ENCODE measurements at places on chromosomes 2 and 18.

- DNase-seq = no peak
Measured at GRCh38 chr2:96538487-96539214, 2.1 kb downstream of the ARID5A start.

DNA sequence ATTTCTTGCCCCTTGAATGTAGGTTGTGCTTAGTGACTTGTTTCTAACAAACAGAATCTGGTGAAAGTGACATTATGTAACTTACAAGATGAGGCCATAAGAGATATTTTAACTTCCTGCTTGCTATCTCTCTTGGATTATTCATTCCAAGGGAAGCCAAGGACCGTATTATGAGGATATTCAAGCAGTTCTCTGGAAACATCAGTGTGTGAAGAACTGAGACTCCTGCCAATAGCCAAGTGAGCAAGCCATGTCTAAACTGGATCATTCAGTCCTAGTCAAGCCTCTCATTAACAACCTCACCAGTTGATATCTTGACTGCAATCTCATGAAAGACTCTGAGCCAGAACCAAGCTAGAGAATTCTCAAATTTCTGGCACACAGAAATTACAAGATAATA, 765.1 kb upstream of the SLC8A1 start:
- no peak for DNase-seq

DNA sequence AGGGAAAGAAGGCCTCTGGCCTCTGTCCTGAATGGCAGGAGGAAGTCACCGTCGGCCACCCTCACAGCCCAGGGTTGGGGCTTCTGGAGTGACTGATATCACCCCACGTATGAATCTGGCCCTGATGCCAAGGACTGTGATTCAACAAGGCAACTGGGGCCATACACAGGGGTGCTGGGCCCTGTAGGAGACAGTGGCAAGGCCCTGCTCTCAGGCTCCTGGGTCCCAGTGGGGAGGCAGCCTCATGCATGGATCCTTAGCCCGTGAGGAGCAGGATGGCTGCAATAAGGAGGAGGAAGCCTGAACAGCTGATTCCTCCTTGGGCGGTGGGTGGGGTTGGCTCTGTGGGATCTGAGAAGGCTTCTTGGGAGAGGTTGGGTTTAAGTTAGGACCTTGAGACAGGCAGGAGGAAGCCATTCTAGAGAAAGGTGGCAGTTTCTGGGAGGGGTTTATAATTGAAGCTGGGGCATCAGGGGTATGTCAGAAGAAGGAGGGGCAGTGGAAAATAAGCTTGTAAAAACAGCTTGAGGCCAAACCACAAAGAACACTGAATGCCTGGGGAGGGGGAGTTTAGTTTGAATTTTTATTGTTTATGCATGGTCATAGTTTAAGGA, 42.8 kb upstream of the LAPTM4A start:
- DNase-seq = no peak

GRCh38 chr2:22360735-22361374, 1024.1 kb upstream of the KLHL29 start:
- no peak for DNase-seq

GRCh38 chr2:184031402-184032147, 566.8 kb upstream of the ZNF804A start:
- no peak for DNase-seq

GRCh38 chr18:10514601-10515000, 11.2 kb upstream of the NAPG start:
- no peak for DNase-seq

- no peak for DNase-seq
Measured at GRCh38 chr18:21218862-21219261, 23.2 kb upstream of the GREB1L start.

- DNase-seq = no peak
Measured at GRCh38 chr2:234592541-234592940, 95.7 kb upstream of the ARL4C start.

DNA sequence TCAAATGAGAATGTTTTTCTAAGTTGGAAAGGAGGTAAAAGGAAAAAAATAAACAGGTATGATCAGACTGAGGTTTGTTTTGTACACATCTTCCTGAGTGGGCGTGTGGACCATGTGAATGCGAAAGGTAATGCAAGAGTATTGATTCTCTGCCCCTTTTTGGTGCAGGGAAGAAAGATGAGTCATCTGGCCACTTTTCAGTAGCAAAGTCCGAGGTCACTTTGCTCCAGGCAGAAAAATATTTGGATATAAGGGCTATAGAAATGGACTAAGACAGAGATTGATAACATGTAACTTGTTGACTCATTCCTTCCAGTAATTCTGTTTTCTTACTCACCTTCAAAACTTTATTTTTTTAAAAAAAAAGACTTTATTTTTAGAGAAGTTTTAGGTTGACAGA, 130.5 kb downstream of the DSEL start:
- DNase-seq = no peak

- peak; percentile 55 for DNase-seq
Measured at GRCh38 chr2:109128616-109129355, at the start of gene SH3RF3. SH3RF3 (plus strand) TSS chr2:109129205.

GRCh38 chr18:79129120-79129519, 59.9 kb downstream of the ATP9B start:
- DNase-seq = no peak

GRCh38 chr18:48073211-48073930, 142.9 kb upstream of the SMAD2 start:
- DNase-seq = no peak

DNA sequence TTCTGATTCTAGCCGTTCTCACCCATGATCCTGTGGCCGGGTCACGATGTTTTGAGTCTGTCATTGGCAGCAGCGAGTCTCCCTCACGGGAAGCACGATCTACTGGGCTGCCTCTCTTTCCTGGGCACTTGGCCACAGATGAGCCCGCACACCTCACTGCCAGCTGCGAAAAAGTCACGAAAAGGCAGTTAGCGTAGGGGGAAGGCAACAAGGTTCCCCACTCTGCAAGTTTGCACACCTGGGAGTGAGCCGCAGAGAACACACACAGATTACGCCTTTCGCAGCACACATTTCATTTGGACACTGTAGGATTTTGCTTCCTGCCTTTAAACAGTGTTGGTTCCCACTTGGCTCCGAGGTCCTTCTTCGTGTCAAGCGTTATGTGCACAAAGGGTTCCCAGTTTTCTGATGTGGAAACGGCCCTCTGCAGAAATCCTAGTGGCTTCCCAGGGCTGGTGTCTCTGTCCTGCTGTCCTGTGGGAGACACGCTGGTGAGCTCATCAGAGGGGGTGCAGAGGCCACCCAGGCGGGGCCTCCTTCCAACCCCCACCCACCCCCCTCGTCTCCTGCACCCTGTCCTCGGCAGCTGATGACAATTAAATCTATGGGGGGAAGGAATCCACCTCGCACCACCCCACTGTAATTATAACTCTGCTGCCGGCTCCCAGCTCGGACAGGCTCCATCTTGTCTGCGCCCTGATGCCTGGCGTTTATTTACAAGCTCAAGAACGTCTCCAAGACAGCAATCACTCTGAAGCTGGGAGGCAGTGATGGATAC, 157.3 kb upstream of the SALL3 start:
- no peak for DNase-seq

DNA sequence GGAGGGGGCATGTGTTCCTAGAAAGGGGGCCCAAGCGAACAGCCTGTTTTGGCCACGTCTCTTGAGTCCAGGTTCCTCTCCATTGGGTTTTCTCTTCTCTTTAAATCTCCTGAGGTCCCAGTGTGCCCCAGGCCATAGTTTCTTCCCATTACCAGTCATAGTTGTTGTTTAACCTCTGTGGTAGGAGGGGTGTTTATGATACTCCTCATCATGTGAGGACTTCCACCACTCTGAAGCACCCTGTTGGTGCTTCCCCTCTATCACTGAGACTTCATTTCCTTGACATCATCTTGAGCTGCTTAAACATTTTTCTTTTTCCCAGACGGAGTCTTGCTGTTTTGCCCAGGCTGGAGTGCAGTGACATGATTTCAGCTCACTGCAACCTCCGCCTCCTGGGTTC, 45.9 kb downstream of the WIPF1 start:
- DNase-seq = no peak

GRCh38 chr2:114192362-114192761, 250.1 kb upstream of the DPP10 start:
- no peak for DNase-seq

DNA sequence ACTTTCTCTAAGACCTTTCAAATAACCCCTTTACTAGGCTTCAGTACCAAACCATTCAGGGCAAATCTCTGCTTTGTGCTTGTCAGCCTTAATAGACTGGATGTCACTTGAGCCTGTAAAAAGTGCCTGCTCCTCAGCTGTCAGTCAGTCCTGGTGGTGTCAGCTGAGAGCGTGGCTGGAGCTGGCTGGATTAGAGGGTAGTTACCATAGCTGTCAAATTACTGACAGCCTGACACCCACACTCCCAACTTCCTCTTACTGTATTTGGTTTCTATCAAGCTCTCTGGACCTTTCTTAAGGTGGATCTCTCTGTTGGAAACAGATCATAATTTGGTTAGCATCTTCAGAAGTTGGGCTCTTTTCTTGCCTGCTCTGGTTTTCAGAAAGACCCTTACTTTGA, 371.4 kb upstream of the ATP5MC3 start:
- no peak for DNase-seq

GRCh38 chr18:33826151-33826550, 248.1 kb downstream of the ASXL3 start:
- no peak for DNase-seq

- DNase-seq = no peak
Measured at GRCh38 chr2:191791953-191792560, 54.8 kb downstream of the CAVIN2 start.

DNA sequence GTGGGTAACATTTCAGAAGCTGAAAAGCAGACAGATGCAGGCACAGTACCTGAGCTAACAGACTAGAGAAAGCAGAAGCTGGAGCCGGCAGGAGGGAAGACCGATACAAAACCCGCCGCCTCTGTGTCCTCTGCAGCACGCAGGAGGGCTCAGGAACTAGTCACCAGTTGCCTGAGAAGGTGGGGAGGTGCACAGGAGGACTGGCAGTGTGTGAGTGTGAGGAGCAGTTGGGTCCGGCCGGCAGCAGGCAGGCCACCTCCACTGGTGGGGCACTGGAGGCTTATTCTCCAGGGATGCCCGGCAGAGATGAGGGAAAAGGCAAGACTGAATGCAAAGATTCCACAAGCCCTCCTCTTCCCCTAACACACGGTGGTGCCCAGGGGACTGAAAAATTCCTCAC, 18.2 kb downstream of the ERCC3 start:
- peak; percentile 16 for DNase-seq

DNA sequence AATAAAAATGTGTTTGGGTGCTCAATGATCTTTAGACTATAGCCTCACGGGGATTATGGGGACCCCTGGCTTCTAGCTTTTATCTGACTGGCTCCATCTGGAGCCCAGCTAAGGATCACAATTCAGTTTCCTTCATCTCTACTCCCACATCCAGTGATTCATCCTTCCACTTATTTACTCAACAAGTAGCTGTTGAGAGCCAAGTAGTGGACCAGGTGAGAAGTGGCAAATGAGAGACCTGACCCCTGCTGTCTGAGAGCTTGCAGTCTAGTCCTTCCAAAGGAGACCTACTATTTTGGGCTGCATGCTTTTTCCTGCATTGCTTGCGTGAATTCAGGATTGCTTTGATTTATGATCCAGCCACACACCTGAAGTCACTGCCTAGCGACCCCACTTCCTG, 10.7 kb upstream of the DSG3 start:
- no peak for DNase-seq

- DNase-seq = no peak
Measured at GRCh38 chr2:237566401-237567235, at the start of gene PRLH. PRLH (plus strand) TSS chr2:237566574; CDS start chr2:237566574, 0 bp downstream.

DNA sequence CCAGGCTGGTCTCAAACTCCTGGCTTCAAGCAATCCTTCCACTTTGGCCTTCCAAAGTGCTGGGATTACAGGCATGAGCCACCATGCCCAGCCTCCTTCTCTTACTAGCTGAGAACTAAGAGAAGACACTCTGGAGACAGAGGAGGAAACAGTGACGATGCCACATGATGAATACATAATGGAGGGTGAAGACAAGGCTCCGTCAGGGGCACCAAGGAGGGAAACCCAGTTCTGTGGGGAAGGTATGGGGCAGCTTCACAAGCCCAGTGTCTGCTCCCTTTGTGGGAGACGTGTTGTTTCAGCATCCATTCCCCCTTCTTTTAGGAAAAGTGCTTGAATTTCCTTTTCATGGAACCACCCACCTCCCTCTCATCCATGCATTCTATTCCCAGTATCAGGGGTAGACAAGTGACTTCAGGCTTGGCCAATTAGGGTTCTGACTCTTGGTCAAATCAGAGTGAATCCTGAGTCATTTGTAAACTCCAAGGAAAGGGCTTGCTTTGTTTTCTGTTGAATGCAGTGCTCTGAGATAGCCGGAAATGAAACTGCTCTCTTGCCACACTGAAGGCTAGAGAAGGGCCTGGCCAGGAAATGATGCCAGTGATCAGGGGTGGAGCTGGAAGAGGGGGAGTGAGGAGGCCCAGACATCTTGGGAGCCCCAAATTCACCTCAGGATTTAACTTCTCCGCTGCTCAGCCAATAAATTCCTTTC, 23.7 kb downstream of the TMEM127 start:
- no peak for DNase-seq

GRCh38 chr2:160279813-160280465, 79.9 kb upstream of the ITGB6 start:
- no peak for DNase-seq

- no peak for DNase-seq
Measured at GRCh38 chr2:17804358-17804757, 11.9 kb upstream of the MSGN1 start.

- DNase-seq = peak; percentile 63
Measured at GRCh38 chr2:219769090-219769910, 141.9 kb downstream of the SLC4A3 start.

Data from glutamatergic neuron (in vitro differentiated cells).